ENCODE measurements at places on chromosomes 11 and 22. TPM values are rescaled to one million over a fixed set of nuclear protein-coding genes. Genes with fewer than 3 reads are reported as not detected.

The KDM4E gene
- total RNA-seq, result not detected

The TREH gene
- total RNA-seq, result under 0.01 TPM

The F2 gene
- not detected for total RNA-seq

The MS4A6A gene
- 21.8 TPM for total RNA-seq

The B4GAT1 gene
- total RNA-seq, result 36.5 TPM

The ZNF202 gene
- 11.6 TPM for total RNA-seq

The ANO9 gene
- total RNA-seq, result not detected

The NPTXR gene
- 0.32 TPM for total RNA-seq

The IGLL5 gene
- not detected for total RNA-seq

The FAT3 gene
- total RNA-seq, result under 0.01 TPM

The TTLL8 gene
- not detected for total RNA-seq

The OR56B1 gene
- total RNA-seq, result not detected

The NXPE1 gene
- not detected for total RNA-seq

The CALCA gene
- not detected for total RNA-seq

The PPM1F gene
- 112 TPM for total RNA-seq

The BTBD18 gene
- total RNA-seq, result not detected

The CDC42BPG gene
- 0.32 TPM for total RNA-seq

The ARHGAP42 gene
- 1.8 TPM for total RNA-seq

The CASTOR1 gene
- 9.1 TPM for total RNA-seq

The SPI1 gene
- total RNA-seq, result not detected

The MS4A7 gene
- total RNA-seq, result not detected

The PATL1 gene
- 2.9 TPM for total RNA-seq

The MS4A4A gene
- not detected for total RNA-seq

The CNTN5 gene
- not detected for total RNA-seq

The OR4D5 gene
- not detected for total RNA-seq

The SMDT1 gene
- 6.7 TPM for total RNA-seq

The CDC42EP1 gene
- total RNA-seq, result 20.2 TPM

The DUSP18 gene
- total RNA-seq, result 8.4 TPM

The PDE2A gene
- total RNA-seq, result 1.4 TPM

The FOSL1 gene
- total RNA-seq, result 20.2 TPM

The SLC25A45 gene
- total RNA-seq, result 0.46 TPM

The OR8A1 gene
- total RNA-seq, result not detected

The XRRA1 gene
- 4.5 TPM for total RNA-seq

The ZP1 gene
- total RNA-seq, result not detected

The DEPDC7 gene
- total RNA-seq, result 0.91 TPM

The RASL10A gene
- total RNA-seq, result 2.9 TPM

The CCDC116 gene
- total RNA-seq, result 0.15 TPM
